Epithelial cell of esophagus (primary cell): ENCODE measurements at places on chromosomes 1 and 21.
A peak's percentile ranks its signal among the peaks of the same experiment; 100 is the strongest.

DNA sequence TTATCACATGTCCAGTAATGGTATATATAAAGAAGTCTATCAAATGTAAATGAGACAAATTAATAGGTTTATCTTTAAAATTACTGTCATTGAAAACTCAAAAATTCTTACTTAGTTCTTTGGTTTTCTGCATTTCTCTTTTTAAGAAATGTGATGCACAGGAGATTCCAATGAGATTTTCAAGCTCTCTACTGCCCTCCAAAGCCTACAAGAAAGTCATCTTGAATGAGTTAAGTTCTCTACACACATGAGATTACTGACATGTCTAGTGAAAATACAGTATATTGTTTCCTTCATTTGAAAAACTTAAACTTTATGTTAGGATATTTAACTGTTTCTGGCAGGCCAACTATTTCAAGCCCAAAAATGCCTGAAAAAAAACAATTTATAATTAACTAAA, 68.8 kb downstream of the ITGB3BP start:
- DNase-seq = peak; percentile 23

- no peak for DNase-seq
Observed at GRCh38 chr1:3032371-3033039, 11.2 kb downstream of the ACTRT2 start.

DNA sequence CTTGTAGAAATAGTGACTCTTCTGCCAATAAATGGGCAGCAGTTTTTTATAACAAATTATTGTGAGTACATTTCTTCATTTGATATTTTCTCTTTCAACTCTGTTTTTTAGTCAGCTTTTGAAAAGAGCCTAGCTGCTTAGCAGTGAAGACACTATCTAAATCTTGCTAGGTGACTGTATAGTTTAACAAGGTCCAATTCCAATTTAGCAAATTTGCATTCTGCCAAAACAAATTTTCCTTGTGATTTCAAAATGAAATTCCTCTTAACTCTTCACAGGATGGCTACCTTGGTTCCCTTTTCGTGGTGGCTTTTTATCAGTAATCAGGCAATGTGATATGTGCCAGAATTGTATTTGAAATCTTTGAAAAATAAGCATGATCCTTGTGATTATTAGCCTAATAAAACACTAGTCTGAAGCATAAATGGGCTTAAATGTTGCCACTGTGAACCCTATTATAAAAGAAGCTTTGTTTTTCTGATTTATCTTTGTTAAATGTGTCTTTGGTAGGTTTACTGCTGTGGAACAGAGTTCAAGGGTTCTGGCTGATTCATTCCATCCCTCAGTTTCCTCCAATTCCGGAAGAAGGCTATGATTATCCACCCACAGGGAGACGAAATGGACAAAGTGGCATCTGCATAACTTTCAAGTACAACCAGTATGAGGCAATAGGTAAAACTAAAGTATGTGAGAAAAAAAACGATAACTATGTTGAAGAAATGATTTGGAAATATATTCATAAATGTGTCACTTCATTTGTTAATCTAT, 12.2 kb downstream of the DNASE2B start:
- DNase-seq = no peak

DNA sequence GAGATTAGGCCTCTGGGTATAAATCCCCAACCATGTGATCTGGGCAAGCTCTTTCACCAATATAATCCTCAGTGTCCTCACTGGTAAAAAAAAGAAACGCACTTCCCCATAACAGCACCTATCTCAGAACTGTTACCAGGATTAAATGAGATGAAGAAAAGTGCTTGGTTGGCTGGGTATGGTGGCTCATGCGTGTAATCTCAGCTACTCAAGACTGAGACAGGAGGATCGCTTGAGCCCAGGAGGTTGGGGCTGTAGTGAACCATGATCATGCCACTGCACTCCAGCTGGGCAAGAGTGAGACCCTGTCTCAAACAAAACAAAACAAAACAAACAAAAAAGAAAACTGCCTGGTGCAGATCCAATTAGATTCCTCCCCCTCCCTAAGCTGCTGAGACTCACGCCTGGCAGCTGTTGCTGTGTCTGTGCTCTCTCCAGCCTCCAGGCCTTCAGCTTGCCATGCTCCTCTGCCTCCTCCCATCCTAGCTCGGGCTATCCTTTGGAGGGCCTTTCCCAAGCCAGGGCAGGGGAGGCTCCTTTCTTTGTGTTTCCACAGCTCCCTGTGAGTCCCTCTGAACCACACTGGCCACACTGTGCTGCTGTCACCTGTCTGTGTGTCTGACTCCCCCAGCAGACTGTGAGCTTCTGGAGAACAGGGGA, 19.0 kb downstream of the CYB5RL start:
- no peak for DNase-seq

GRCh38 chr1:105208581-105208980, 1458.9 kb downstream of the AMY1C start:
- no peak for DNase-seq

DNA sequence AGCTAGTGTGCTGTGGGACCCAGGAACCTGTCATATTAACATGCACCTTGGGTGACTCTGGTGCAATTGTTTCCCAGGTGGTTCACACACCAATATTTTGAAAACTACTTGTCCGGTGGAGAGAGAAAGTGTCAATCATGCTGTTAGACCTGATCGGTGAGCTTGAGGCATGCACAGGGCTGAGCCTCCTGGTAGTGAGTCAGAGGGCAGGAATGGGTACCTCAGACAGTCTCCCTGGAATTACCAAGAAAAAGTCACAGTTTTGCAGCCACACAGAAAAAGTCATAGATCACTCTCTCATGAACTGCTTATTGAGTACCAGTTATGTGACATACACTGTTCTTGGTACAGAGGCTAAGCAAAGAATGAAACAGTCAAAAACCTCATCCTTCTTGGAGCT, 140.1 kb upstream of the NFIA start:
- peak; percentile 92 for DNase-seq

DNA sequence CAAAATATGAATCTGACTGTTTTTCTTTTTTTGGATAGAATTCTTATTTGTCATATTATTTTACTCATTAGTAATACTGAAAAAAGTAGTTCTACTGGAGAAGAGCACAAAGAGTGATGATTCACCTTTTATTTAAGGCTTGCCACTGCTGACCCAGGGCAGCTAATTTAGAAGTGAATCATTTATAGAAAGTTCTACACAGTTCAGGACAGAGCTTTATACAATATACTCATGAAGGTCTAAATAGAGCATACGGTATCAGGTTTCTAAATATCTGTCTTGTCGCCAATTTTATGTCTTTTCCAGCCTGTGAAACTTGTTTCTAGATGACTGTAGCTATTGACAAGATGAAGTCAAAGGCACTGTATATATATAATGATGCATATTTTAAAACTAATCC, 25.0 kb downstream of the GIPC2 start:
- peak; percentile 92 for DNase-seq

GRCh38 chr1:156115514-156116374, 1.2 kb downstream of the LMNA start:
- DNase-seq = peak; percentile 53

GRCh38 chr1:204435381-204435831, 23.8 kb upstream of the PPP1R15B start:
- DNase-seq = peak; percentile 75

- no peak for DNase-seq
Observed at GRCh38 chr1:39625009-39625408, 14.4 kb downstream of the HEYL start.

DNA sequence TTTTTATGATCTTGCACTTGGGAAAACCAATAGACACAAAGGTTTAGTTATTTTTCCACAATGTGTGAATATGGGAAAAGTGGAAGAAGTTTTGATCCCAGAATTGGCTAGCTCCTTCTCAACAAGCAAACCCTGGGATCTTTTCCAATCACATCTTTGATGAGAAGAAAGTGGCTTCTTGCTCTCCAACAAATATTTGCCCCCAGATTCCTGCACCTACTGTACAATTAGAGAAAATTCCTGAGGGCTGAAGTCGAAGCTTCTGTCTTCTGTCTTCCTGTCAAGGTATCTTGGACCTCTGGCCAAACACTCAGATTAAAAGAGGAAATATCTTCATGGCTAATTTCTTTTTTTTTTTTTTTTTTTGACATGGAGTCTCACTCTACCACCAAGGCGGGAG, 113.1 kb upstream of the SLC45A1 start:
- no peak for DNase-seq

DNA sequence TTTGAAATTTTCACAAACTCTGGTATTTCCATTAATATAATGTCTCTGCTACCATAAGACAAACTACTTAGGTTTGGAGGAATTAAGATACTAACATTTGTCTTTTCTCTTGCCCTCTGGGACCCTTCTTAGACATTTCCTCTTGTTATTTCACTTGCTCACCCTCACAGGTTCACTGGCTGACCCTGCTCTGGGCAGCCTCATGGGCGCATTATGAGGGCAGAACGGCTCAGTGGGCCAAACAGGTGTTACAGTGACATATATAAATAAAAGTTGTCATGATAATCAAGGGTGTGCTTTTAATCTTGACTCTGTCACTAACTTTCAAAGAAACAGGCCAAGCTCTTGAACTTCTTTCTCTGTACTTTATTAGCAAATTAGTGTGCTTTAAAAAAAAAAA, 46.5 kb downstream of the ZNHIT6 start:
- DNase-seq = no peak

DNA sequence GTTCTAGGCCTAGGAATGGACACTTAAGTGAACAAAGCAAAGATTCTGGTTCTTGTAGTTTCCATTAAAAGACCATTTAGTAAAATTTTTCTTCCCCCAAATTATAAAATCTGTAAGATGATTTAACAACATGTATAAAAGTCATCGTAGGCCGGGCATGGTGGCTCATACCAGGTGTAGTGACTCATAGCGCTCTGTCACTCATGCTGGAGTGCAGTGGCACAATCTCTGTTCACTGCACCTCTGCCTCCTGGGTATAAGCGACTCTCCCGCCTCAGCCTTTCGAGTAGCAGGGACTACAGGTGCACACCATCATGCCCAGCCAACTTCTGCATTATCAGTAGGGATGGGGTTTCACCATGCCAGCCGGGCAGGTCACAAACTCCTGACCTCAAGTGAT, 9.1 kb downstream of the ASPM start:
- peak; percentile 49 for DNase-seq

DNA sequence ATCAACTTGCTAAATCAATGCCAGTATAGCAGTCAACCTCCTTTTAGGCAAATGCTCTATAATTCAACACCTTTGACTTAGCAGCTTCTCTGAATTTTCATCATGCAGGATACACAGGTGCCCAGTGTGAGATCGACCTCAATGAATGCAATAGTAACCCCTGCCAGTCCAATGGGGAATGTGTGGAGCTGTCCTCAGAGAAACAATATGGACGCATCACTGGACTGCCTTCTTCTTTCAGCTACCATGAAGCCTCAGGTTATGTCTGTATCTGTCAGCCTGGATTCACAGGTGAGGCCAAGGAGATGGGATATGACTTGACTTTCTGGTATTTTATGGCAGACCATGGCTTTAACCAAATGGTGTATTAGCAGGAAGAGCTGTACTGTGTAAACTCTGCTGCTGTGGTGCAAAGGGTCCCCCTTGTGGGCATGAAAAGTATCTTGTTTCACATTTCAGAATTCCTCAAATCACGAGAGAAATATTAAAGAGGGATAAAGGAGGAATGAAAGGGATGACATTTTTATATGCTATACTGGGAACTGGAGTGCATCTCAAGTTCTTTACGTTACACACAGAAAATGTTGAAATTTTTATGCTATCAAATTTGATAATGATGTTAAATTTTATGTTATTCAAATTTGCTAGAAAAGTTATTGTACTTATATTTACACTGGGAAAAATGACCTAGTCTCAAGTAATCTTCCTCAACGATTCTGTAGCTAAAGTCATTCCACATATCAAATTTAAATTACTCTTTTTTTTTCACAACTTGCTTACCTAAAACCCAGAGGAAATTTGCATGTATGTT, 88.9 kb downstream of the CRB1 start:
- DNase-seq = peak; percentile 78

DNA sequence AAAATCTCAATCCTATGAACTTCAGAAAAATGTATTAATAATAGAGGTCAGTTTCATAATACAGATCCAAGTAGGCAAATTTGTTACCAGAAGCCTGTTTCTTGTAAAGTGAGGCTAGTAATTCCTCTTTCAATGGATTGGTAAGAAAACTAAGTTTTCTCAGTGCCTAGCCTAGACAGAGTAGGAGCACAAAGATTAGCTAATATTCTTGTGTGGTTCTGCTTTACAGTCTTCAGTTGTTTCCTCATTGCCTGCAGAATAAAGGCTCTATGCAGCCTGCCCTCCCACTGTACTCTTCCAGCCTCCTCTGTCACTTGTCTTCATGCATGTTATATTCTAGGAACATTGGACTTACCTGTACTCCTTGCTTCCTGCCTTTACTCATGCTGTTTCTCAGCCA, 2.4 kb upstream of the PPP1R15B start:
- peak; percentile 40 for DNase-seq

GRCh38 chr1:54490361-54491248, 57.4 kb upstream of the ACOT11 start:
- DNase-seq = no peak

DNA sequence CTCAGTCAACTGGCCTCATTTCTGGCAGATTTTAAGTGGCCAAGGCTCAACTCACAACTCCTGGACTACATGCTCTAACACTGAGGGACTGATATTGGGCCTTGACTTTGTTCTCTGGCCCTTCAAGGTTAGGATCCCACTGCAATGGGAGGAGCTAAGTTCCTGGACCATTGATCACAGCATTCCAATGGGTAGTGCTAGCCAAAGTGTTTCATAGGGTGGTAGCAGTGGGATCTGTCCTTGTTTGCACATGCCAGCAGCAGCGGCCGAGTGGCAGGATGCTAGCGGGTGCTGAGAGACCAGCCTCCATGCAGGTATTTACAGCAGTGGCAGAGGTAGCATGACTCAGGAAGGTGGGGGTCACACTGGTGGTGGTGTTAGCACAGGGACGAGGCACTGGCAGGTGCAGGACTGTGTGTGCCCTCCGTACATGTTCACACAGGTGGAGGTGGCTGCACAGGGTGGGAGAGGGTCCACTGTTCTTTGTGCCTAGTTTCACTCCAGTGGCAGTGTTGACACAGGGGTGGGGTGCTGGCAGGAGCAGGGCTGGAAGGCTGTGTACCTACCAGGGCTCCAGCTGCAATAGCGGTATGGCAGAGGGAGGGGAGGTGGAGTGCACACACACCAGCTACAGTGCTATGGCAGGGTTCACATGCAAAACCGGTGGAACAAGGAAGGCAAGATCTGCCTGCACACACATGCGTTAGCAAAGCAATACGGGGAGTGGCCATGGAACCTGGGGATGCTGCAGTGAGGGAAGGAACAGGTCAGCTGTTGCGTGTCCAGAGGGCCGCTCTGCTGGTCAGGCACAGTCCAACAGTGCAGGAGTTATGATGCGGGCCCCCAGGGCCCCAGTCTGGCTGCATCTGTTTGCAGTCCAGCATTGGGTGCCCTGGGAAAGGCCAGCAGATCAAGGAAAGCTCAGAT, 51.7 kb downstream of the COL24A1 start:
- DNase-seq = peak; percentile 86

GRCh38 chr21:21664871-21665270, 666.7 kb downstream of the NCAM2 start:
- no peak for DNase-seq

- DNase-seq = peak; percentile 9
Observed at GRCh38 chr1:152855661-152856060, 4.1 kb upstream of the LCE7A start.

- DNase-seq = peak; percentile 76
Observed at GRCh38 chr1:156586892-156587477, 4.6 kb upstream of the NAXE start.
